ENCODE measurements at places on chromosomes 6 and 20.
A peak's percentile ranks its signal among the peaks of the same experiment; 100 is the strongest.

GRCh38 chr20:36060676-36061075, 92.3 kb downstream of the CNBD2 start:
- peaks cover 2% of the 10 kb centered on the region for H3K27me3 ChIP-seq
- no peaks in the 10 kb centered on the region for H3K4me1 ChIP-seq
- no peaks in the 10 kb centered on the region for H3K36me3 ChIP-seq
- no peak overlapping the region for H3K4me3 ChIP-seq
- no peak for DNase-seq
- no peak overlapping the region for H3K27ac ChIP-seq

DNA sequence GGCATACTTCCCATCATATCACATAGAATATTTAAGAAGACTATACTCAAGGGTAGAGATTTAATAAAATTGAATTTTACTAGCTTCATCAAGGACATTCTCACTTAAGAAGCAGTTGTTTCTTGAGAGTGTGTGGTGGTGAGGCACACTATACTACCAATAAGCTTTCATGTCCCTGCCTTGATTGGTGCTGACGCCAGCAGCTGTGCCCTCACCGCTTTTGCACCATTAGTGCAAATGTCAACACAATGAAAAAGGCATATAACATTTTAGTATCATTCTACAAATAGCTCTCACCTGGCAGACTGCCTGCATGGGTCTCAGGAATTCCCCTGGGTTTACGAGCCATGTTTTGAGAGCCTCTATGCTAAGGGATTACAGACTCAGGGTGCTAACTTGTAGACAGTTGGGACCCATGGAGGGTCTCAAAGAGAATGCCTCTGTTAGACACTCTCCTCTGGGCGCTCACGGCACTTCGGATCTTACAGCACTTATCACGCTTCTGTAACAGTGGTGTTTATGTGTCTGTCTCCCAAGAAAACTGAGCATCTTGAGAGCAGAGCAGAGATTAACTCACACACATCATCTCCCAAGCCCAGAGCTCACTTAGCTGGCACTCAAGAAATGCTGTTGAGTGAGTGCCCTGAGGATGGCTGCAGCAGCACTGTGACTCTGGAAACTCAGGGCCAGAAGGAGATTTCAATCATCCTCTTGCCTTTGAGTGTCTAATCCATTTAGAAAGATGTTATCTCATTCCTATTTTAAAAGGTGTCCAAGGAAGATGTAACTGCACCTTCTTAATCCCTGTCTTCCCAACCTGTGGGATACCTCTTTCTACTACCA, 143.3 kb upstream of the GPR6 start:
- no peak overlapping the region for H3K27ac ChIP-seq
- DNase-seq = no peak
- H3K4me1 ChIP-seq = no peaks in the 10 kb centered on the region
- H3K36me3 ChIP-seq = peaks cover 2% of the 10 kb centered on the region

DNA sequence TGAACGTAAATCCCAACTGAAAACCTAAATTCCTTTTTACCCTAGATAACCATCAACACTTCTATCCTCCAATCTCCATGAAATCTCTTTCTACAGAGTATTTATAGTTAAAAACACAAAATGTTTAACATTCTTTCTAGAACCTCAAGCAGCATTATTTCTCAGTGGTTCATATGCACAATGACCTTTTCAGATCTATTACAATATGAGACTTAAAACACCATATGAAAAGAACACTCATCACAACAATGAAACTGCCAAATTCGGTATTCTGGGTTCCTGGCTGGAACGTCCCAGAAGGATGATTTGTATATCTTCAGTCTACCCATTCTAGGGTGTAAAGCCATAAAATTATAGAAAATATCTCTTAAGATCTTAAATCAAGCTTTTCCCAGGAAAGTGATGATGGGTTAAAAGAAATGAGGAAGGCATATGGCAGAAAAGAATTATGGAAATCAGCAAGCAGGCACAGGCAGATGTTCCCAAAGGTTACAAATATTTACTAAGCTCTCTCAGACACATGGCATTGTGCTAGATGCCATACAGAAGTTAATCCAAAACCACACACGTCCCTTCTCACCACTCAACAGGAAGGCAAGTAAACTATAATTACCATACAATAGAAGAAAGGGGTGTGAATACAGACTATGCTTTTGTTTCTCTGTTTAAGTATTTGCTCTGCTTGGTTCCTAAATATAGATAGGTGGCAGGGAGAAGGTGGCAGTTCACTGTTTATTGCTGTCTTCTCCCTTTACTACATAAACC, 118.0 kb downstream of the CHD6 start:
- H3K36me3 ChIP-seq = peaks cover 12% of the 10 kb centered on the region
- DNase-seq = no peak
- H3K4me3 ChIP-seq = no peak overlapping the region
- no peak overlapping the region for H3K27ac ChIP-seq

DNA sequence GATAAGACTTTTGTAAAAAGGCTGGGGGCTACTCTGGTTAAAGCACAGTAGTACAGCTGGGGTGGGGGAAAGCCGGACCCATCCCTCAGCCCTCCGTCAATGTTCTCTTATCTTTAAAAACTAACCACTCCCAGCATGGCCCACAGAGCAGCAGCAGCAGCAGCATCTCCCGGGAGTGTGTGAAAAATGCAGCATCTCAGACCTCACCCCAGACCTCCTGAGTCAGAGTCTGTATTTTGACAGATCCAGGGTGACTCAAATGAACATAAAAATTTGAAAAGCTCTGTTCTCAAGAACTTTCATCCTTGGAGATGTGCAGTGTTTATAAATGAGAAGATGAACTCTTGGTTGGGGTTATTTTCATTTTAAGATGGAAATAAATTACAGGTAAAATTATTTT, 277.7 kb upstream of the ECI2 start:
- no peak overlapping the region for H3K4me3 ChIP-seq
- no peaks in the 10 kb centered on the region for H3K36me3 ChIP-seq
- H3K27ac ChIP-seq = no peak overlapping the region
- H3K4me1 ChIP-seq = no peaks in the 10 kb centered on the region
- H3K27me3 ChIP-seq = peaks cover 7% of the 10 kb centered on the region
- no peak for DNase-seq

GRCh38 chr6:83853178-83854000, at the start of gene RIPPLY2:
Gene RIPPLY2, plus strand, starts transcription at chr6:83853360. Its CDS starts 57 bp downstream, at chr6:83853417.
- no peak within 1 kb of the TSS for H3K27ac ChIP-seq
- peaks cover 7% of the 10 kb centered on the region for H3K36me3 ChIP-seq
- no peak for DNase-seq
- H3K27me3 ChIP-seq = peaks cover 66% of the 10 kb centered on the region
- H3K4me1 ChIP-seq = peaks cover 10% of the 10 kb centered on the region

DNA sequence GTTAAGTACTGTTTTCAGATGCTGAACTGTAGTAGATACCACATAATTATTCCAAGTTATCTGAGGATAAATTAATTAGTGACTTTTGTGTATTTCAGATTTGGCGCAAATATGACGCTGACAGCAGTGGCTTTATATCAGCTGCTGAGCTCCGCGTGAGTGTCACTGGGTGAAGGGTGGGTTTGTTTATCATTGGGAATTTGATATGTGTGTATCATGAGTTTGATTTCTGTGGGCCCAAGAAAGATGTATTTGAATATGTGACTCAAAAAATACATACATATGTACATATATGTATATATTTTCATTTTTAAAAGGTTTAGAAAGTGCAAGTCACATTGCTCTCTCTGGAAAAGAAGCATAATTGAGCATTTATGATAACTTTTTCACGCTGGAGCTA, 17.4 kb downstream of the SCGN start:
- no peak overlapping the region for H3K4me3 ChIP-seq
- no peaks in the 10 kb centered on the region for H3K4me1 ChIP-seq
- peaks cover 20% of the 10 kb centered on the region for H3K27me3 ChIP-seq
- H3K36me3 ChIP-seq = no peaks in the 10 kb centered on the region
- no peak overlapping the region for H3K27ac ChIP-seq

GRCh38 chr6:33712914-33713313, 1.4 kb upstream of the UQCC2 start:
- peaks cover 6% of the 10 kb centered on the region for H3K36me3 ChIP-seq
- no peak for DNase-seq
- no peak overlapping the region for H3K27ac ChIP-seq

- H3K4me1 ChIP-seq = peaks cover 20% of the 10 kb centered on the region
- no peak for DNase-seq
- no peak overlapping the region for H3K4me3 ChIP-seq
- H3K27ac ChIP-seq = no peak overlapping the region
- no peaks in the 10 kb centered on the region for H3K27me3 ChIP-seq
- H3K36me3 ChIP-seq = peaks cover 5% of the 10 kb centered on the region
Observed at GRCh38 chr6:35914536-35914935, 6.4 kb downstream of the SRPK1 start.

DNA sequence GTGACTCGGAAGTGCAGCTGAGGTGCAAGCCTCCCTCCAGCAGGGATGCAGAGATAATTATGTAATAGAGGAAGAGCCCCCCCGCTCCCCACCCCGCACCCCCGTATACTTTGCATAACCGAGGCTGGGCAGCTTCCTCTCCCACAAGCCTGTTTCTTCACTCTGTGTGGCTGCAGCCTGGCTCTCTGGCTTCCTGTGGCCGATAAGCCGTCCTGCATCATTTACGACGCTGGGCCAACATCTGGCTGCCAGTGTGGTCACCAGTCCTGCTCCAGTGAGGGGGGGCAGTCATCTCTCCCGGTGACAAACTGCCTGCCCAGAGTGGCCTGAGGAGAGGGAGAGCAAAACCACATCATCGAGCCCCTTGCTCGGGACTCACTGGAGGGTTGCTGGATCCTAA, 59.2 kb downstream of the RBM38 start:
- peak overlapping the region; percentile 61 for H3K27ac ChIP-seq
- peak overlapping the region; percentile 67 for H3K4me3 ChIP-seq
- H3K27me3 ChIP-seq = no peaks in the 10 kb centered on the region
- peaks cover 39% of the 10 kb centered on the region for H3K4me1 ChIP-seq

DNA sequence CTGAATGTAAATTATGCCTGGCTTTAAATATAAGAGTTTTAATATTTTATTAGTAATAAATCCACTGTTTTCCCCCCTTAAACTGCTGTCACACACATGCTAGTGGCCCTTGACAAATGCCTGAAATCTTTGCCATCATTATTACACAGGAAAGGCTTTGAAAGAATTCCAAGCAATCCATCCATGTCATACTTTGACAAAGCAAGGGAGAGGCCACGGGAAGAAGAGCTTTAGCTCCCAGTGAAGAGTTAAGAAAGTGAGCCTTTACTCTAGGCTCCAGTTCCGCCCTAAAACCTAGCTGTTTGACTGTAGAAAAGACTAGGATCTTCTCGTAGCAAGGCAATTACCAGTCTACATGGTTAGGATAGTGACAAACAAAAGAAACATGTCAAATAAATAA, 147.9 kb downstream of the GMDS start:
- no peak overlapping the region for H3K4me3 ChIP-seq
- DNase-seq = no peak
- no peaks in the 10 kb centered on the region for H3K27me3 ChIP-seq

- no peak for DNase-seq
- H3K4me1 ChIP-seq = peaks cover 7% of the 10 kb centered on the region
- H3K36me3 ChIP-seq = peaks cover 4% of the 10 kb centered on the region
- no peak overlapping the region for H3K4me3 ChIP-seq
- H3K27ac ChIP-seq = no peak overlapping the region
- H3K27me3 ChIP-seq = peaks cover 75% of the 10 kb centered on the region
Observed at GRCh38 chr20:676967-677366, 1.4 kb upstream of the SCRT2 start.

GRCh38 chr20:15899967-15900366, 673.3 kb downstream of the KIF16B start:
- H3K4me3 ChIP-seq = no peak overlapping the region
- no peaks in the 10 kb centered on the region for H3K36me3 ChIP-seq
- peaks cover 2% of the 10 kb centered on the region for H3K4me1 ChIP-seq
- no peak for DNase-seq
- no peaks in the 10 kb centered on the region for H3K27me3 ChIP-seq

DNA sequence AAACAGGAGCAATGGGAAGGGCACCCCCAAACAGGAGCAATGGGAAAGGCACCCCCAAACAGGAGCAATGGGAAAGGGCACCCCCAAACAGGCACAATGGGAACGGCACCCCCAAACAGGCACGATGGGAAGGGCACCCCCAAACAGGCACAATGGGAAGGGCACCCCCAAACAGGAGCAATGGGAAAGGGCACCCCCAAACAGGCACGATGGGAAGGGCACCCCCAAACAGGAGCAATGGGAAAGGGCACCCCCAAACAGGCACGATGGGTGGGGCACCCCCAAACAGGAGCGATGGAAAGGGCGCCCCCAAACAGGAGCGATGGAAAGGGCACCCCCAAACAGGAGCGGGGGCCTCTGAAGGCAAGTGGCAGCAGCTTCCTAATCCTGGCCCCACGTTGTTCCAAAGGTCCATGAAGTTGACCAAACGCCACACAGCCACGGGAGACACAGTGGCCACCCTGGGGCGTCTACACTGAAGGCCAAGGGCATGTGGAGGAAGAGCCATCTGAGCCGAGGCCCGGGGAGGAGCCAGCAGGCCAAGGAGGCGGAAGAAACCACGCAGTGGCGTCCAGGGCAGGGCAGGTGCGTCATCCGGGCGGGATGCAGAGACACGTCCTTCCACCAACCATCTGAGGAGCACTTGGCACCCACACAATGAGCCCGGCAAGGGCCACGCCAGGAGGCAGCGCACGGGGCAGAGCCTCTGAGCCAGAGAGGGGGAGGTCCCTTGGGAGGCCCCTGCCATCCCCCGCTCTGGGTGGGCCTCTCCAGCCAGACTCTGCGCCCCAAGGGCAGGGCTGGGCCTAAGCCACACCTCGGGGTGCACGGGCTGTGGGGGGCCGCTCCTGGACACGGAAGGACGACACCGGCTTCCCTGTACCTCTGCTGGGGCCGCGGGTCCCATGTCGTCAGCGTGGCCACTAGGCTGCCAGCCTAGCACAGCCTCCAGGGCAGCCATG, 21.5 kb upstream of the NTSR1 start:
- no peak for DNase-seq
- no peak overlapping the region for H3K27ac ChIP-seq
- no peak overlapping the region for H3K4me3 ChIP-seq
- peaks cover 10% of the 10 kb centered on the region for H3K4me1 ChIP-seq
- no peaks in the 10 kb centered on the region for H3K36me3 ChIP-seq

DNA sequence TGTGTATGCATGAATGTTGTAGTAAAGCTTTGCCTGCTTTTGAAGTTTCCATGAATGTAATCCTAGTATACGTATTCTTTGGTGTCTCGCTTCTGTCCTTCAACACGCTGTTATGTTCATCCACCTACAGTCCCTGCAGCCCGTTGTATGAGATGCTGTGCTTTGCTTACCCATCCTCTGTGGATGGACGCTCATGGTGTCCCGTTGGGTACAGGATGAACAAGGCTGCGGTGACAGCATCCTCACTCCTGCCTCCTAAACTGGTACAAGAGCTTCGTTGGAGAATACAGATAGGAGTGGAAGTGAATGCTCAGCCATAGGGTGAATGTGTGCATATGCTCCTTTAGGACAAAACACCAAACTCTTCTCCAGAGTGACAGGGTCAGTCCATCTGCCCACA, 366.2 kb downstream of the ZFAND3 start:
- H3K4me1 ChIP-seq = peaks cover 18% of the 10 kb centered on the region
- H3K36me3 ChIP-seq = peaks cover 8% of the 10 kb centered on the region
- H3K27me3 ChIP-seq = no peaks in the 10 kb centered on the region
- H3K27ac ChIP-seq = peak overlapping the region; percentile 45
- DNase-seq = no peak
